ENCODE measurements at places on chromosomes 1 and 21.

DNA sequence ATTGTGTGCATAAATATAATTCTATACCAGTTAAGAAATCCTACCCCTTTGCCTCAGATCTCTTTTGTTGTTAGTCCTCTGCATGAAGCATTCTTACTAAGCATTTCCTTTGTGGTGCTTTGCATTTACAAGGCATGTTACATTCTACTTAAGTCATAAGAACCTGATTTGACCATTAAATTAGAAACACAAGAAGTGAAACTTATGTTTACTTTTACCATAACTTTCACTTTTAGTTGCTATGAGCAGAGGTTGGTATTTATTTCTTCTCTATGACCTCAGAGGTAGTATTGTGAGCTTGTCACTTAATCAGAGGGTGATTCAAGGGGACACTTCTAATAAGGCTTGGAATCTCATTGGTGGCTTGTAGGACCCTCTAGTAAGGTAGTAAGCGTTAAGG, 9.0 kb downstream of the FAM20B start:
- DNase-seq, result peak; percentile 50

DNA sequence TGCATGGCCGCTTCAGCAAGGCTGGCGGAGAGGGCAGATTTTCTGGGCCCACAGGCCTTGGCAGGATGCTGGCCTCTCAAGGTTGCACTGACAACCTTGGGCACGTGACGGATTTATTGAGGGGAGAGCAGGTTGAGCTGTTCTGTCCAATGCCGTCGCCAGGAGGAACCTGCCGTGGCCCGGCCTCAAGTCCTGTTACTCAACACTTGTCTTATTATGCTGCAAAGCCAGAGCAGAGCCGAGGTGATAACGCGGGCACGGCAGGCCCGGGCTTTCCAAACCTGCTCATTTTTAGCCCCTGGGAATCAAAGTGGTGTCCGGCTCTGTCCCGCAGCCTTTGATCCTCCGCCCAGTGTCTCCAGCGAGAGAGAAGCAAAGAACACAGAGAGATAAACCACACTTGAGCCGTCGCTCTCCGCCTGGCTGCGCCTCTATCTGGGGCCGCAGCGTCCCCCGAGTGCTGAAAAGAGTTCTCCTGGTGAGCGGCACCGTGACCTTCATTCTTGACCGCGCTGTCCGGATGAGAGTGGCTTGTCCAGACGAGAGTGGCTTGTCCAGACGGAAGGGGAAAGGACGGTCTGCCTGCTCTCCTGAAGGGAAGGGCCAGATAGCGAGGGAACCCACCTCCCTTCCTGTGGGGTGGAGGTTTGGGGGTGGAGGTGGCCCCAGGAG, 162.3 kb upstream of the ARHGEF16 start:
- DNase-seq, result no peak

GRCh38 chr1:24568475-24568874, 12.6 kb downstream of the NCMAP start:
- DNase-seq, result no peak

- no peak for DNase-seq
Measured at GRCh38 chr1:224705578-224705977, 89.5 kb downstream of the CNIH3 start.

- DNase-seq, result no peak
Measured at GRCh38 chr1:177701654-177702353, 268.1 kb downstream of the SEC16B start.

- no peak for DNase-seq
Measured at GRCh38 chr1:51268634-51269033, 32.6 kb downstream of the RNF11 start.

GRCh38 chr1:29890201-29890959, 654.1 kb downstream of the PTPRU start:
- no peak for DNase-seq

GRCh38 chr1:75265792-75266191, 131.6 kb downstream of the LHX8 start:
- DNase-seq, result peak; percentile 51

GRCh38 chr1:167757433-167758309, 35.9 kb downstream of the MPZL1 start:
- no peak for DNase-seq
